ENCODE measurements at places on chromosomes 2 and 18.
A peak's percentile ranks its signal among the peaks of the same experiment; 100 is the strongest.

- DNase-seq: no peak
Observed at GRCh38 chr2:80070587-80070986, 234.0 kb downstream of the LRRTM1 start.

DNA sequence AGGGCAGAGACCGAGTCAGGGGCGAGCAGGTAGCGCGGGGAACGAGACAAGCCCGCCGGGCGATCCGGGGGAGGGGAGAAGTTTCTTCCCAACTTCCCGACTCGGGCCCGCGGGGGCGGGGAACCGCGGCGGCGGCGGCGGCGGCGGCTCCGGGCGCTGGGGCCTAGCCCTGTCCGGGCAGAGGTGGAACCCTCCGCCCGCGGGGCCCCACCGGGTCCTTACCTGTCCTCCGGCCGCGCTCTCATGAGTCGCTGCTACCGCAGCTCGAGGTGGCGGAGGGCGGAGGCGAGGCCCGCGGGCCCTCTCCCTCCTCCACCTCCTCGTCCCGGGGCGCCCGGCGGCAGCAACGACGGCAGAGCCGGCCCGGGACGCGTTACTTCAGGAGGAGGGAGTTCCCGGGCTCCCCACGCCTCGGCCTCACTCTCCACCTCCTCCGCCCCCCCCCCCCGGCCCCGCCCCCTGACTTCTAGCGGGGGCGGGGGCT, at the start of gene YES1:
Gene YES1, minus strand, starts transcription at position 351 of the 484 bp plus-strand sequence. CDS start 55,415 bp downstream, outside the sequence.
- DNase-seq: no peak

GRCh38 chr2:112980537-112980936, 2.7 kb downstream of the IL36G start:
- no peak for DNase-seq

- DNase-seq: peak; percentile 97
Observed at GRCh38 chr2:206765242-206766056, at the start of the genes FASTKD2 and MDH1B. FASTKD2 (plus strand) TSS chr2:206765606; CDS start chr2:206766694, 1,088 bp downstream. MDH1B (minus strand) TSS chr2:206765328; CDS start chr2:206765271, 57 bp downstream.

DNA sequence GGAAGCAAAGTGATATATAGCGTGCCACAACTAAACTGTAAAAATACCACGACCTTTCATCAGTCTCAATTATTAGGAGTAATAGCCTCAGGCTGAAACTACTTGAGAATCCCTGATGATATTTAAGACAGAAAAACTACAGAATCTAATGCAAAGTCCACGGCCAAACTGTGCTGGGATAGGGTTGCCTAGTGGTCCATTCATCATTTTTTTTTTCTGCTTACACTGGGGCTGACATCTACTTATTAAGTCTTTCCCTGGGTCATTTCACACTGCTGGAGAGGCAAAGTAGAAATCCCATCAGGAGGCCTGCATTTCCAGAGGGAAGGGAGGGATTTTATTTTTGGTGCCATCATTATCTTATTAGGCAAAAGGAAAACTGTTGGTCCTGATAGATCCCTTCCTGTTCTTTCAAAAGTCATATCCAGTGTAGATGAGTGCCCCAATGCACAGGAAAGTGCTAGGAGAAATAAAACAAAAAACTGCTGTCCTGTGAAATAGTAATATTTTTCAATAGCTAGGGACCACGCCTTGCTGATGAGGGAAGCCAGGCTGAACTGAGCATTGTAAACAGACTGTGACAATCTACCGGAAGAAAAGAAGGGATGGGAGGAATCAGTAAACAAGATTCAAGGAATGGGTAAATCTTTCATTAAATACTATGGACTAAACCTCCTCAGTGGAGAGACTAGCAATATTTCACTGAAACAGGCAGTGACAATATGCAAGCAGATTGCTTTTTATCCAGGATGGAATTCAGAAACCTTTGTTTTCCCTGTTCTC, 644.3 kb downstream of the IRS1 start:
- no peak for DNase-seq

- DNase-seq: no peak
Observed at GRCh38 chr2:158734442-158734841, 60.7 kb upstream of the DAPL1 start.

DNA sequence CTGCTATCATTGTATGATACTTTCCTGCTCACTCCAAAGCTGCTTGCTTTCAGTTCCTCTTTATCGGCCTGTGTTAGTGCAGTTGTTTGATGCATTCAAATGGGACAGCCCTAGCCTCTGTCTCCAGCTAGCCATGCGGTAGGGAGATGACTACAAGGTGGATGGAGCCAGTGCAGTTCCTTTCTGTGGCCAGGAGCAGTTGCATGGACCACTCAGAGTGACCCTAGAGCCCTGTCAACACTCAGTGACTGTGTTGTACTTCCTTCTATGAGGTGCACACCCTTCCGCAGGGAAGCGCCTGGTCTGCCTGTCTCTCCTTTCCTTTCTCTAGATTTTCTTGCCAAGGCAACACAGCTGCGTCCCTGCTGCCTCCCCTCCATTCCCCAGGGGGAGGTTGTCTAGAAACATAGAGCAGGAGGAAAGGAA, 33.8 kb downstream of the KCNS3 start:
- no peak for DNase-seq

DNA sequence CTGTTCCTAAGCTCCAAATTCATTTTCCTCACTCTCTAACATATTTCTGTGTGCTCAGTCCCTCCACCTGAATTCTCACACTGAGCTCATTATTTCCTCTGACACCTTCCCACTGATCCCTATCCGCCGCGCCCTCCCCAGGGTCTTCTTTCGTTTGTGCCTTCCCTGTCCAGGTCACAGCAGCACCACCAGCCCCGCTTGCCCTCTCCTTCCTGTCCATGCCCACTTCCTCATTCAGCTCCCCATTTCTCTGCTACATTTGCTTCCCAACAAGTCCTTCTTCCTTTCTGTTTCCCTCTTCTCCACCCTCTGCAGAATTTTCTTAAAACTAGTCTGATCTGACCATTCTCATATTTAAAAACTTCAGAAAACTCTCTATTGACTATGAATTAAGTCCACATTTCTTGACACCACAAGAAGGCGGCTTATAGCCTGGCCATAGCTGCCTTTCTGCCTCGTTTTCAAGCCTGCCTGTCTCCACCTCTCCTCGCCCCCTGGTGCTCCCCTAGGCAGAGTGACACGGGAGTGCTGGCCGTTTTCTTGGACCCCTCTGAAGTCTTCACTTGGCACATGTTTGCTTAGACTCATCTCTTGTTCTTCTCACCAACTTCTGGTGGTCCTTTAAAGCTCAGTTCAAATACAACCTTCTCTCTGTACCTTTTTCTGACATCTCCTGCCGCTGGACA, 138.7 kb upstream of the BOD1L2 start:
- DNase-seq: no peak

DNA sequence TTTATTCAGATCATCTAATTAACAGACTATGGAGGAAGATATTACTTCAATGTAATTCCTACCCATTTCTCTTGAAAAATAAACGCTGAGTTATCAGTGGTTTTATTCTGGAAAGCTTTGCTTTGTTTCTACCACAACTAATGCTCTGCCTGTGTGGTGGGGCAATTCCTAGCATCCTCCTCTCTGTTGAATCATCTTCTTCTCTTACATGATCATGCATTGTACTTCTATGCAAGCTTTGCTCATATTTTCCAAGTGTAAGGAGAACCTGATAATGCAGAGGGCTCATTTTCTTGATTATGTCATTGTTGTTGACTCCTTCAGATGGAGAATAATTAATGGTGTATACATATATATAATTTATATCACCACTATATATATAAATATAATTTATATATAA, 46.7 kb downstream of the CCDC195 start:
- no peak for DNase-seq

- DNase-seq: no peak
Observed at GRCh38 chr2:198042189-198042588, 237.8 kb downstream of the PLCL1 start.

DNA sequence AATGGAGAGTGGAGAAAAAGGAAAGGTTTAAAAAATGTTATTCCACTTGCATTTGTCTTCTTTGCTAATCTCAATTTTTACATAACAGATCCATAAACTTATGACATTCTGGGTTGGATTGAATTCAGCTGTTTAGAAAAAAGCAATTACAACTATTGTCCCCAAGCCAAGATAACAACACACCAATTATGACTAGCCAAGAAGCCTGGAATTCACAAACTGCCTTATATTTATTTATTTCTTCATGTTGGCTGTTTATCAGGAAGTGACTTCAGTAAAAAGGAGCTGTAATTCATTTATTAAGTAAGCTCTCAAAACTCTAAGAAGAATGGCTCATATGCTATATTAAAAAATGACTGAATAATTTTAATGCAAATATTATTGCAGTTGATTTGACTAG, 137.4 kb downstream of the CALCRL start:
- DNase-seq: peak; percentile 74

DNA sequence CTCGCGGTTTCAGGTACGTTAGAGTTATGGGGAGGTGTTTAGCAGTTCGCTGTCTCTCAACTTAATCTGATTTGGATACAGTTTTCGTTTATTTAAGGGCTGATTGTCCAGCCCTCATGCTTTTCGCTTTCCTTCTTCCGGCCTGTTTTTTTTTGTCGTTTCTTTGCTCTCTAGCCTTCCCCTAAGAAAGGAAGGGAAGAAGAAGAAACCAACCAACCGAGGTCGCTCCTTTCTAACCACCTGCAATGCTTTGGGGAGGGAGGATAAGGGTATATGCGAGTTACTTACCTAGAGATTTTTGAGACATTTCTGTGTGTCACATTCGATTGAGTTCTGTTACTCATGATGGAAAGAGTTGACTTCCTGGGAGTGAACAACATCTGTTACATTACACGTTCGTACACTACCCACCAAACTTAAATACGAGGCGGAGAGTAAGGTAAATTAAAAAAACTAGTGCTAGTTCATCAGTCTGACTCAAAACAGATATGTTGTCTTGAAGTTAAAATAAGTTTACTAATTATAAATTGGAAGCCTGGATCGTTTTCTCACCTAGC, 918 bp downstream of the EIF5B start:
- peak; percentile 9 for DNase-seq

GRCh38 chr18:12559319-12559718, 98.6 kb downstream of the SPIRE1 start:
- no peak for DNase-seq

- DNase-seq: no peak
Observed at GRCh38 chr2:3899536-3900155, 196.3 kb downstream of the DCDC2C start.

GRCh38 chr18:75779450-75779849, 351.9 kb upstream of the SMIM21 start:
- DNase-seq: no peak

GRCh38 chr2:124713969-124714368, 688.9 kb downstream of the CNTNAP5 start:
- DNase-seq: no peak

DNA sequence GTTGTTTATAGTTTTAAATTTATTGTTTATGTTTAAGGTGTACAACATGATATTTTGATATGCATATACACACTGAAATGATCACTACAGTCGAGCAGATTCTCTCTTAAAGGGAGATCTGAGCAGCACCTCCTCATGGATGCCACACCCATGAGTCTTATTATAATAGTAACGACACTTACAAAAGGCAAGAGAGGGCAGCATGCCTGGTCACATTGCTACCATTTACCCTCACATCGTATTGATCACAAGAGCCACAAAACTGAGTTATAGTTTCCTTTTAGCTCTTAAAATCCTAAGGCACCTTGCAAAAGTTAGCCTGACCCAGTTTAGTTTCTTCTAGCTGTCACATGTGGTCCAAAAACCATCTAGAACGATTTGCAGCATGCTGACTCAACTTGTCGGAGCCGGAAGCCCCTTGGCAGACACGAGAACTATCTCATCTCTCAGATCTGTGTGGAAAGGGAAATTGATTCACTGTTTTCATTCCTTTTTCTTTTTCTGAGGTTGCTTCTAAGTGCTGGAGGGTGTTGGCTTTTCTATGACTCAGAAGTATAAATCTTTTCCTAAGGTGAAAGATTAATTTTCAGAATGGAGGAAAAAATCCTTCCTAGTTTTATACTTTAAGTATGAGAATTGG, 85.3 kb downstream of the CDC42EP3 start:
- DNase-seq: peak; percentile 84

DNA sequence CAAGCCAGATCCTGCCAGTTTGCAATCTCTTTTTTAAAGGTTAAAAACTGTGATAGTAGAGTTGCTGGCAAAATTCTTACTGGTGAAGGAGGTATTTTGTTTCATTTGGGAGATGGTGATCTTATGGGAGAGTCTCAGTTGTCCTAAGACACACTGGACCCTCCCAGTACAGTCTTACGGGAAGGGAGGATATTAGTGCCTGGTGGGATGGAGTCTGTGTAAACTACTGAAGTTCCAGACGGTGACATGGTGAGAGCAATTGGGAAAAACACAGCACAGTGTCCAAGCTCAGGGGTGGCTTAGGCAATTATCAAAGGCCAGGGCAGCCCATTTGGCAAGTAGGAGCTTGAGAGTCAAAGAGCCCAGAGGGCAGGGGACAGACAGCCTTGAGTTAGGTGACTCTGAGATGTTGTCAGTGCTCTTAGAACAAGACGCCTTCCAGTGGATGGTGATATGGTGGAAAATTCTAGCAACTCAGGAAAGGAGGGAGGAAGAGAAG, 143.7 kb upstream of the CCDC68 start:
- DNase-seq: no peak

DNA sequence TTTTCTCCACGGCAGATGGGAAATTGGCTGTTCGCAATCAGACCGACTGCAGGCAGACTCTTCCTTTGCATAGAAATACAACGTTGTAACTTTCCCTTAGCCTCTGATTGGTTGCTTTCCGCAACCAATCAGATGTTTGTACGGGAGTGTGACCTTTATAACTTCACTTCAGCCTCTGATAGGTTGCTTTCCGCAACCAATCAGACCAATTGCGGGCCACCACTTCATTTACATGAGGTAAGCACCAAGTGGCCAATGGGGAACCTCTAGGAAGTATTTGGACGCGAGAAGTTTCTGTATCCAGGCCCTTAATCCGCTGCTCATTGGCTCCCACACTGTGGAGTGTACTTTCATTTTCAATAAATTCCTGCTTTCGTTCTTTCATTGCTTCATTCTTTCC, 19.1 kb downstream of the SLC25A12 start:
- DNase-seq: no peak

DNA sequence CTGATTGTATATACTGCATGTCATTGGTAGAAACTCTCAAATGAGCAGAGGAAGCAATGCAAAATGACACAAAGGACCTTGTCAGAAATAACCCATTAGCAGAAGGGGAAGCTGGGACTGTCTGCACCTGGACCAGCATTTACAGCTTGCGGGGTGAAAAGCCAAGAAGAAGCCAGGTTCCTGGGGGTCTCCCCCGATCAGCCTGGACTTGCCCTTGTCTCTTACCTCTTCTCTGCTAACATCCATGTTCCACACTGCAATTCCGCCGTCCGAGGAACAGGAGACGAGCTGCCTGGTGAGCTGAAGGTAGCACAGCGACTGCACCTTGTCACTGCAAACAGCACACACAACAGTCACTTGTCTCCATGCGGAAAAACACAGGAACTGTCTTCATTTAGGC, 51.1 kb downstream of the WDFY1 start:
- no peak for DNase-seq

DNA sequence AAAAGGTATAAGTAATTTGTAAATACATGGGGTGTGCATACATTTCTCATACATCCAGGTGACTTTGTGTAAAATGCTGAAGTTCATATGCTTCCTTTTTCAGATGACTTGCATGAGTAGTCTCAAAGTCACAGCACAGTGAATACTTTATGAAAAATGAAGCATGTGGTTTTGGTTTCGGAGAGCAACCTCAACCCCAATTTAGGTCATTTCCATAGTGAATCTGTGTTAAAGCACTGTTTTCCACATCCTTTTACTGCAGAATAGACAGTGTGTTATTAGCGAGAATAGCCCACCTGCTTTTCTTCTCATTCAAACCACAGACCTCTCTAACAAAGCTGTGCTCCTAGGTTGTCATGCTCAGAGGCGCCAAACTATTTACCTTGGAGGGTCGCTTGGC, 204.4 kb upstream of the RASGRP3 start:
- DNase-seq: no peak

Data from fibroblast of pulmonary artery (primary cell).